ENCODE measurements at places on chromosomes 5 and 9. TPM values are rescaled to one million over a fixed set of nuclear protein-coding genes. Genes with fewer than 3 reads are reported as not detected.
A peak's percentile ranks its signal among the peaks of the same experiment; 100 is the strongest.

DNA sequence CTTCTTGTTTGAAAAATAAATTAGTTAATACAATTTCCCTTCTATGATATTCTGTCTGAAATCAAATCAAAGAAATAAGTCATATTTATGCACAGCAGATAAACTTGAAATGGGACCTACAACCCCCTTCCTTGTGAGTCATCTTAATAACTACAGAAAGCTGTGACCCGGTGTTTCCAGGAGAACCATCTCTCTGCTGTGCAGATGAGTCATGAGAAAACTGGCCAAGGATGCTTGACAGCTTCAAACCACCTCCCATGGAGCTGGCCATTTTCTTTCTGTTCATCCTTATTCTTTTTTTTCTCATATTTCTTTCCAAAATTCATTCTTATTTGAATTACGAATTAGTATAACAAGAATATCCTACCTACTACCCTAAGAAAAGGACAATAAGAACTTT lies 43.4 kb upstream of the NR4A3 start:
- DNase-seq: no peak

GRCh38 chr5:57316798-57317327 lies 143.0 kb downstream of the GPBP1 start:
- no peak for DNase-seq

- DNase-seq: no peak
These were observed 61.6 kb upstream of the C9orf72 start for GRCh38 chr9:27634879-27635278.

GRCh38 chr5:178115814-178116142 lies 2.4 kb downstream of the N4BP3 start:
- DNase-seq: no peak

- DNase-seq: no peak
These were observed 117.0 kb downstream of the CARTPT start for GRCh38 chr5:71836084-71836483.

- DNase-seq: no peak
These were observed 315.2 kb downstream of the PSAT1 start for GRCh38 chr9:78612091-78612490.

GRCh38 chr5:79612667-79613198 lies 492 bp downstream of the TENT2 start:
- DNase-seq: no peak

- no peak for DNase-seq
These were observed 15.2 kb downstream of the ZBTB5 start for GRCh38 chr9:37449862-37450632.

- no peak for DNase-seq
These were observed 294.3 kb downstream of the EPB41L4A start for GRCh38 chr5:112124788-112125187.

DNA sequence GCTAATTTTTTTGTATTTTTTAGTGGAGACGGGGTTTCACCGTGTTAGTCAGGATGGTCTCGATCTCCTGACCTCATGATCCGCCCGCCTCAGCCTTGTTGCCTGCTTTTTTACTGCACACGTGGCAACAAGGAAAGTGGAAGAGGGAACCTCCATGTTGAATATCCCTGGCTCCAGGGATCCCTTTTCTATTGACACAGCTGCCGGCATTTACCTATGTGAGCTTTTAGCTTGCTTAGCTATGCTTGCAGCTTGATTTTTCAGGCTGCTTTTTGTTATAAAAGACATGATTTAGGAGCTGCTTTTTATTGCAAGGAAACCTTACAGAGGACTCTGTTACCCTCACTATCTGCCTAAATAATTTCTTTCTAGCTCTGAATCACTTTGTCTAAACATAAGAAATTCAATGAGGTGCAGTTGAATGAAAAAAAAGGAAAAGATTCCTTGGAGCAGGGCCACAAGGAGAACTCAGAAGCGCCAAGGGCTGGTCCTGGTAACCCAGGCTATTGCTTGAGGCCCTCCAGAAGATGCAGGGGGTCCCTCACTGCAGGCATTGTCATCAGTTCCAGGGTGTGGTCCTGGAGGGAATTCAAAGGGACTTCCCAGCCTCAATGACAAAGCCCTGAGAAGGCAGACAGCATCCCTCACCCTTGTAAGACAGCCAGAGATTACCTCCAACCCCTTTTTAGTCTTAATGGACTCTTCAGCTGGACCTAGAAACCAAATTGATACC lies 89.9 kb downstream of the SYK start:
- DNase-seq: peak; percentile 39

DNA sequence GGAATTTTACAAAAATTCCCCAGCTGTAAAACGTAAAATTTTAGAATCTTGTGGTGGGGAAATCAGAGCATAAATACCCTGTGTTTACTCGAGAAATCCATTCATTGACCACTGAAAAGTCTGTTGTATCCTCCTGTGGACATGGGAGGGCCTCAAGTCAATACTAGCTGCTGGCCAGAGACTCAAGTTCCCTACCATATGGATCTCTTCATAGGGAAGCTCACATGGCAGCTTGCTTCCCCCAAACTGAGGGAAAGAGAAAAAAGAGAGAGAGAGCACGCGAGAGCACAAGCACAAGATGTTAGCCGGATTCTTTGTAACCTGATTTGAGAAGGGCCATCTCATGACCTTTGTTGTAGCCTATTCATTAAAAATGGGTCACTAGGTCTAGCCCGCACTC lies 591.9 kb downstream of the LRRC70 start:
- DNase-seq: no peak

DNA sequence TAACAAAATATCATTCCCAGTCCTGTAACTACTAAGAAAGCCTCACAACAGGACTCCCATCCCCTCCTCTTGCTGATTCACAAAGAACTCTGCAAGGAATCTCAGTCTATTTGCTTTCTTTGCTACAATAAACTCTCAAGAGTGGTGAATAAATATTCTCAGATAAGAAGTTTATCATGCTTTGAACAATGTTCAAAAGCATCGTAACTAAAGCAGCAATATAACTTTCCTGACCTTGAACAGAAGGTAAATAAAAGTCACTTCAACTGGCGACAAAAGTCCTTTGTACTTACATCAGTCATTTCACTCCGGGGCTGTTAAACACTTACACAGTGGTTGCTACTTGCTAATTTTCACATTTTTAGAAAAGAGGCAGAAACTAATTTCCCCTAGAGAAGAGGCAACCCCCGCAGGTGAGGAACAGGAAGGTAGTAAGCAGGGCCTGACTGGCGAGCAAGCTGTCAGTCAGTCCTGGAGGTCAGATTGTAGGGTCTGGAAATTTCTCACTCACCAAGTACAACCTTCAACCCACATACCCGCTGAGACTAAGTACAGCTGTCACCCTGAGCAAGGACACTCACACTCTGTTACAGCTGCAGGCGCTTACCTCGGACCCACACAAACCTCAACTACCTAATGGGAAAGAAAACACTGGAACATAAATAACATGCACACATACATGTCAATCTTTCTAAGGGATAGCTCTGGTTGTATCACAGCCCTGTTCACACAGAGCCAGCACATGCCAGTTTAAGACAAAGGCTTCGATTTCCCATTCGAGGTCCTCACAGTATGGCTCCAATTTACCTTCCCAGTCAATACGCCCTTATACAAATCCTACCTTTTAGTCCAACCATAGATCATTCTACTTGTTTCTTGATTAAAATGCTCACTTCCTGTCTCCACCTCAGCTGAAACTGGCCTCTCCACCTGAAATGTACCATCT lies 104.6 kb upstream of the RETREG1 start:
- no peak for DNase-seq

- no peak for DNase-seq
These were observed 81.7 kb downstream of the HMHB1 start for GRCh38 chr5:143893638-143894037.

DNA sequence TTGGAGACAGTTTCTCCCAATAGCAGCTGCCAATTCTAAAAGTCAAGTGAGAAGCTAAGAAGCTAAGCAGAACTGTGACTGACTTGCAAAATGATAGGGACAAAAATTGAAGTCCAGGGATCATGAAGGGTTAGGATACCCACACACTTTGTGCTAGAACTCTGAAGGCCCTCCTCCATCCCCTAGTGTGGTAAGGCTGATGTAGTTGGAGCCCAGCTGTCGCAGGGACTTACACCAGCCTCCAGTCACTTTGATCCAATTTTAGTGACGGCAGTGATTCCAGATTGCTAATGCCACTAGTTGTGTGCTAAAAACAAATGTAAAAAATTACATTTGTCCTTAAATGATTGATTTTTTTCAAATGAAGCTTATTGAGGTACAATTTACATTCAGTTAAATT lies 742.7 kb upstream of the ZNF608 start:
- no peak for DNase-seq

DNA sequence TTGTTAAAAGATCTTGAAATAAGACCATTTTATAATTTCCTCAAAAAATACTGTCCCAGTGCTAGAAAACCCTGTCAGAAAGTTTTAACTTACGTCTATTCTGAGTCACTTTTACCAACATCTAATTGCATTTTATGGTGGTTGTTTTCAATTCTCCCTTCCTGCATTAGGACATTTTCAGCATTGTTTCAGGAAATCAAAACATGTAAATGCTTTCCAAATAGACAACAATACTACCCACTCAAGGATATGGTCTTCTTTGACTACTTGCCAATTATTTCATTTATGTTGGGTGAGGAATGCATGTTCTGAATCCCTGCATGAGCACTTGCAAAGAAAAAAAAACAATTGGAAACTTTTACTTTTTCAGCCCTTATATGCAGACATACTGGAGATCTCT lies 284.6 kb upstream of the PDE4D start:
- no peak for DNase-seq

- DNase-seq: no peak
These were observed 98.1 kb downstream of the APBA1 start for GRCh38 chr9:69574057-69574456.

GRCh38 chr5:172640822-172641358 lies at the start of gene NEURL1B:
NEURL1B (plus strand) TSS chr5:172641263; CDS start chr5:172641407, 144 bp downstream.
- DNase-seq: peak; percentile 40

GRCh38 chr5:102271759-102272158 lies 24.3 kb downstream of the SLCO4C1 start:
- no peak for DNase-seq

DNA sequence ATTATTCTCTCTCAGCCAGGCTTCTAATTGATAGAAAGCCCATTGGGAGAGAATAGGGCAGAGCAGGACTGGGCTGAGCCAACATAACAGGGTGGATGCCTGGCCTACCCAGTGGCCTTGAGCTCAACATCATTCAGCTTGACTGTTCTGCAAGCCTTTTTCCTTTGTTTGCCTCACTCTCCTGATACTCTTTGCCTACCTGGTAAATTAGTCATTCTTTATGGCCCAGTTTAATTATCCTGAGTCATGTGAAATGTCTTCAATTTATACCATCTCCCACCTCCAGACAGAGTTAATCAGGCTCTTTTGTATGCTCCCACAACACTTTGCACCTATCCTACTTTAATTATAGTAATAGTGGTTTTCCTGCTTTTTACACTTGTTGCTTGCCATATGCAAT lies 13.6 kb downstream of the GLRA1 start:
- DNase-seq: no peak

- DNase-seq: no peak
These were observed 170.5 kb downstream of the TLE4 start for GRCh38 chr9:79742110-79742721.

DNA sequence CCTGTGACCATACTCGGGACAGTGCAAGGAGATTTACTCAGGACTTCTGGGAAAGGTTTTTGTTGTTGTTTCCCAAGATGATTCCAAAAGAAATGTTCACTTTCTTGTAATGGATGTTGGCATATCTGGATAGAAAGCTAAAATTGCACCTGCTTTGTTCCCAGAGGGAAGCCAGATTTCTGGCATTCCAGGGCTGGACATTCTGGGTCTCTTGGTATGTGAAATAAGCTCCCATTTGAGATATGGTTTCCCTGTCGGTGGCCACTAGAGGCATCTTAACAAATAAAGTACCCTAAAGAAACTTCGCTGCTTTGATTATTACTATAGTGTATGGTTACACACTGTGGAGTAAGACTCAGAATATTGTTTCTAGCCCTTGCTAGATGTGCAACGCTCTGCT lies 737.3 kb downstream of the BRINP1 start:
- DNase-seq: no peak

DNA sequence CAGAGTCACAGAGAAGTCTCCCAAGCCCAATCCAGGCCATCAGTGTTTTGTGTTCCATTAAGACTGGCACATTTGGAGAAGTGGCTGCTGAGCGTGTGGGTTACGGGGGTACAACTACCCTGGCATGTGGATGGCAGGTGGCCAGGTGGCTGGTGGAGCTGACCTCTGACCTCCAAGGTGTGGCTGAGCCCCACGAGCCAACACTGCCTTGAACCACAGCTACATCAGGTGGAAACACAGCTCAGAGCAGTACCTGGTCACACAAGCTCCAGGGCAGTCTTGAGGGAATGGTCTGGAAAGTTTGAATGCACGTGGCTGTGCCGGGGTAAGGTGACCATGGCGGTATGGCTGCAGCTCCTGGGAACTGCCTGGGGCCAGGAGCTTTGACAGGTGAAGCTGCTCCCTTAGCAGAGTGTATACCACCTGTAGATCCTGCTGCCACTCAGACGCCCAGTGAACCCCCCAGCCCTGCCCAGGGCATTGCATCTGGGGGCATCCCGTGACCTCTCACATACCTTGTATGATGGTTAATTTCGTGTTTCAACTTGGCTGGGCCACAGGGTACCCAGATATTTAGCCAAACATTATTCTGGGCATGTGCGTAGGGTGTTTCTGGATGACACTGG lies 207.9 kb downstream of the GADD45G start:
- DNase-seq: peak; percentile 76

DNA sequence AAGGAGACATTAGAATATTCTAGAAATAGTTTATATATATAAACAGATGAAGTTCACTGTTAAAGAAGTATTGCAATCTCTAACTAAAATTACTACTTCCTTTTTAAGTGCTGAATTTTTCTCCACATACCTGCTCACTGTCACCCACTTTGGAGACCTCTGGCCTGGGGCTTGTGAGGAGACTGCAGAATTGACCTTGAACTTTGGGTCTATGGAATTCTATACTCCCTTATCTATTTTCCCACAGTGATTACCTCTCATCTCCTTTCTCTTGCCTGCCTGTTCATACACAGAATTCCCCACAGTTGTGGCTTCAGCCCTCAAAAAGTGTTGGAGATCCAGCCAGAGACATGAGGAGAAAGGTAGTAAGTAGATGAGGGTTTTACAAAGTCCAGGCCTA lies 45.4 kb downstream of the LARP1 start:
- DNase-seq: no peak

- no peak for DNase-seq
These were observed 4.8 kb upstream of the ENTPD8 start for GRCh38 chr9:137445930-137446431.

- DNase-seq: no peak
These were observed 194.3 kb downstream of the SMARCA2 start for GRCh38 chr9:2209400-2209799.

Gene TMEM215
- not detected for total RNA-seq

Gene IFNA13
- total RNA-seq: not detected

Gene ADAMTSL1
- 1.9 TPM for total RNA-seq

Gene PCDHGB1
- 1.3 TPM for total RNA-seq

Gene KIF24
- total RNA-seq: 1.3 TPM

Gene PRRT1B
- total RNA-seq: not detected

Gene CDH9
- total RNA-seq: not detected

Gene MYORG
- total RNA-seq: 7.8 TPM

Gene PCDHGA7
- 2.5 TPM for total RNA-seq

Gene TRIM36
- 1.9 TPM for total RNA-seq

Gene GPBP1
- total RNA-seq: 57.9 TPM

Gene OGN
- total RNA-seq: 1.2 TPM

Gene ISL1
- 2.0 TPM for total RNA-seq

Gene UBE2B
- 43.4 TPM for total RNA-seq
